ENCODE measurements at places on chromosomes 16 and 17. TPM values are rescaled to one million over a fixed set of nuclear protein-coding genes. Genes with fewer than 3 reads are reported as not detected.
A peak's percentile ranks its signal among the peaks of the same experiment; 100 is the strongest.

DNA sequence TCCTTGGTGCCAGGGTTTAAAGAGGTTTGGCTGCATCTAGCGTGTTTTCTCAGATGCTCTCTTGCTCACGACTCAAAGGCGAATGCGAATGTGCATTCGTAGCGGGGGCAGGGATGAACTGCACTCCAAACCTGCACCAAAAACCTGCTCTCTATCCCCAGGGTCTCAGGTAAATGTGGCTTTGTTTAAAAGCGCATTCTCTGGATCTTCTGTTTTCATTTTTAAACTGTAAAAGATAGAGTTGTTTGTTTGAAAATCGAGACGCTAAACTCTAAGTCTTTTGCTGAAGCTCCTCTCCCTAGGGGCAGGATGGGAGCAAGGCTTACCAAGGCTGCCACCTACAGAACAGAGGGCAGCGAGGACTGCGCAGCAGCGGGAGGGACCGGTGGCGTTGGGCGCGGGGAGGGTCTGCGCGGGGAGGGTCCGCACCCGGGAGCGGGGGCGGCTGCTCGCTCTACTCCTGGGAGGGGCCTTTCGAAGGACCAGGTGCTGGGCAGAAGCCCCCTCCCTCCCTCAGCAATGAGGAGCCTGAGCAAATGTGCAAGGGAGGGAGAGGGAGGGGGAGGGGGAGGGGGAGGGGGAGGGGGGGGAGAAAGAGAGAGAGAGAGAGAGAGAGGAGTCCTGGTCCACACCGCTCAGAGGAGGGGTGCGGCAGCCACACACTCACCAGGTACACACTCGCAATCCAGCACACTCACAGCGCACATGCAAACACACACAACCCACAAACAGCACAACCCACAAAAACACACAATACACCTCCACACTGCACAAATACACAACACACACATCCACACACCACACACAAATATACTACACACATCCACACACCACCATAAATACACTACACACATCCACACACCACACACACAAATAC lies 142.8 kb downstream of the GRIN2A start:
- H3K36me3 ChIP-seq: no peaks in the 10 kb centered on the region
- DNase-seq: peak; percentile 35
- H3K4me1 ChIP-seq: no peaks in the 10 kb centered on the region
- H3K27ac ChIP-seq: no peak overlapping the region
- H3K27me3 ChIP-seq: no peaks in the 10 kb centered on the region

GRCh38 chr16:66834746-66835145 lies 4.0 kb upstream of the NAE1 start:
- no peak overlapping the region for H3K4me3 ChIP-seq
- peaks cover 5% of the 10 kb centered on the region for H3K27me3 ChIP-seq
- no peak overlapping the region for H3K27ac ChIP-seq
- no peak for DNase-seq

DNA sequence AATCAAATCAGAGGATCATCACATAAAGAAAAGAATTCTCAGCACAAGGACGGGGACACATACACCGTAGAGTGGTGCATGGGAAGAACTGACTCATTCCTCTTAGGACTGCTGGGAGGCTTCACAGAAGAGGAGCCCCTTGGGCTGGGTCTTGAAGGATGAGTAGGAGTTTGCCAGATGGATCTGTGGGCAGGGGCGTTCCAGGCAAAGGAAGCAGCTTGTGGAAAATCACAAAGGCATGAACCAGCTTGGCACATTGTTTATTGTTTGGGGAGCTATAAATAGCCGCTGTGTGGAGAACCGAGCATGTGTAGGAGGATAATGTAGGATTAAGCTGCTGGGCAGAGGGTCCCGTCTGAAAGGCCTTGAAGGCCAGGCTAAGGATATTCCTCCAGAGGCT lies 5.1 kb upstream of the SLC16A11 start:
- no peaks in the 10 kb centered on the region for H3K27me3 ChIP-seq
- DNase-seq: no peak
- H3K4me1 ChIP-seq: peaks cover 2% of the 10 kb centered on the region
- H3K36me3 ChIP-seq: no peaks in the 10 kb centered on the region
- no peak overlapping the region for H3K27ac ChIP-seq

- peaks cover 22% of the 10 kb centered on the region for H3K4me1 ChIP-seq
- H3K36me3 ChIP-seq: no peaks in the 10 kb centered on the region
- peak; percentile 95 for DNase-seq
- no peaks in the 10 kb centered on the region for H3K27me3 ChIP-seq
- H3K27ac ChIP-seq: peak within 1 kb of the TSS; percentile 97
Measured at GRCh38 chr17:50707289-50708049, at the start of gene ANKRD40. Gene ANKRD40, minus strand, starts transcription at chr17:50707914. Its CDS starts 260 bp downstream, at chr17:50707654.

DNA sequence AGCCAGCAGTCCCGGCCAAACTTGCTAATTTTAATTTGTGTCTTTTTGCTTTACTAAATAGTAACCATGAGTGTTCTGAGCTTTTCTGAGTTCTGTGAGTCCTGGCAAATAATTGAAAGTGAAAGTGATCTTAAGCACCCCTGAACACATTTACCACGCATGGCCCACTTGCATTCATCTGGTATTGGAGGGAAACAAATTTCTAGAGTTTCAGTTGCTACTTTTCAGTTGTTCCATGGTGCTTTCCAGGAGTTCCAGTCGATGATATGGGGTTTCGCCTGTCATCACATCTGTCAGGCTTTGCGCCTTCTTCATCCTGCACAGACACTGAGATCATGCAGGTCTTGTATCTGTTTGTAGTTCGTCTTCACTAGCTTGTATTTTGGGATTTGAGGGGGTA lies 44.1 kb downstream of the CRLF3 start:
- H3K4me1 ChIP-seq: no peaks in the 10 kb centered on the region
- DNase-seq: no peak
- H3K36me3 ChIP-seq: no peaks in the 10 kb centered on the region
- no peak overlapping the region for H3K27ac ChIP-seq
- H3K4me3 ChIP-seq: no peak overlapping the region

DNA sequence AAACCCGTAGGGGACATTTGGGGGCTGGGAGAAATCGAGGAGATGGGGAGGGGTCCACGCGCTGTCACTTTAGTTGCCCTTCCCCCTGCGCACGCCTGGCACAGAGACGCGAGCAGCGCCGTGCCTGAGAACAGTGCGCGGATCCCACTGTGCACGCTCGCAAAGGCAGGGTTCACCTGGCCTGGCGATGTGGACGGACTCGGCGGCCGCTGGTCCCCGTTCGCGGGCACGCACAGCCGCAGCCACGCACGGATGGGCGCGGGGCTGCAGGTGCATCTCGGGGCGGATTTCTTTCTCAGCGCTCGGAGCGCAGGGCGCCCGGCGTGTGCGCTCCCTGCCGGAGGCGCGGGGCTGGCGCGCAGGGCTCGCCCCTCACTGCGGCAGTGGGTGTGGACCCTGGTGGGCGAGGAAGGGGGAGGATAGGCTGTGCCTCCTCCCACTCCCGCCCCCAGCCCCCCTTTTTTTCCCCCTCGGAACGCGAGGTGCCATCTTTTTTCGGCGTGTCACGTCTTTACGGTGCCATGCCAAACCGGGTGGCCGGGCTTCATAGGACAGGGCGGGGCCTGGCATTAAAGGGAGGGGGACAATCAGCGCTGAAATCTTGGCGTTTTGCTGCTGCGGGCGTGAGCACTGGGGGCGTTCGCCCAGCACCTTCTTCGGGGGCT lies 1.1 kb downstream of the MAPT start:
- no peaks in the 10 kb centered on the region for H3K36me3 ChIP-seq
- no peak overlapping the region for H3K27ac ChIP-seq
- peaks cover 64% of the 10 kb centered on the region for H3K27me3 ChIP-seq
- peak; percentile 28 for DNase-seq
- peak overlapping the region; percentile 55 for H3K4me3 ChIP-seq

The BCAR1 gene
- total RNA-seq: 77.3 TPM

The FOXL1 gene
- total RNA-seq: 2.0 TPM

The NTN3 gene
- total RNA-seq: 4.8 TPM
